ENCODE measurements at places on chromosomes 13 and 19. TPM values are rescaled to one million over a fixed set of nuclear protein-coding genes. Genes with fewer than 3 reads are reported as not detected.

DNA sequence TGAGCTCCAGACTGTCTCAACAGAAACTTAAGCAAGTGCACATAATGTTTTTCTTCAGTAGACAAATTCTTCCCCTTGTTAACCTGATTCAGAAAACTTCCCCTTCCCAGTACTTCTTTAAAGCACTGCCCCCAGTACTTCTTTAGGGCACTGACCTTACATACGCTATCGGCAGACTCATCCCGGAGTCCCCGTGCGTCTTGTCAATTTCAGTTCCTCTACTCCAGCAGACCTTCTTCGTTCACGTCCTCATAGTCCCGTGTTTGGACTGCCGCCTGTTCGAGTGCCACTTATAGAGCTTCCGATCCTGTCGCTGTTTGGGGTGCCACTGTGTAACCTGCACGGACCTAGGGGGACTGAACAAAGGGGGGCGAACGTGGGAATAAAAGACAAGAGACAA, 29.0 kb downstream of the ZNF627 start:
- no peak for DNase-seq

DNA sequence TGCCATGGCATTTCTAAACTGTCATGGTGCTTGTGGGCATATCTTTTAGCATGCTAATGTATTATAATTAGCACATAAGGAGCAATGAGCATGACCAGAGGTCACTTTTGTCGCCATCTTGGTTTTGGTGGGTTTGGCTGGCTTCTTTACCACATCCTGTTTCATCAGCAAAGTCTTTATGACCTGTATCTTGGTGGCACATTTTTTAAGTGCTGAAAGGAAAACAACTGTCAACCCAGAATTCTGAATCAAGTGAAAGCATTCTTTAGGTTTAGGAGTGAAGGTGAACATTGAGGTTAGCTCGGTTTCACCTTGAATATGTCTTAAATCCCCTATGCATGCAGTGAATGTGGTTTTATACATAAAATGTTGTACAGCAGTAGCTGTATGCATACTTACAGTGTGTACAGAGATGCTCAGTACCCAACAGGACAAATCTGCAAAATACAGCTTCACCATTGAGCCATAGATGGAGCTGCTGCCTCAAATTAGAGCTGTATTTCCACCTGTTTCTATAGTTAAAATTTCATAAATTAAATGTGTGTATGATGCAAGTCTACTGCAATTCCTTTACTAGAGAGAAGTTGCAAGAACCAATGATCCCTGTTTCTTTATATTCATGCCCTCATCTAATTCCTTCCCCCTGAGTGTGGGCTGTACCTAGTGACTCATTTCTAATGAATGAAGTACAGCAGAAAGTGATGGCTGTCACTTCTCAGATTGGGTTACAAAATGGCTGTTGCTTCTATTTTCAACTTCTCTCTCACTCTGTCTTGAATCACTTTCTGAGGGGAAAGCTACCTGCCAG, 25.2 kb upstream of the IGSF23 start:
- peak; percentile 96 for DNase-seq

- no peak for DNase-seq
These were observed 703 bp downstream of the KLF16 start for GRCh38 chr19:1862424-1863327.

DNA sequence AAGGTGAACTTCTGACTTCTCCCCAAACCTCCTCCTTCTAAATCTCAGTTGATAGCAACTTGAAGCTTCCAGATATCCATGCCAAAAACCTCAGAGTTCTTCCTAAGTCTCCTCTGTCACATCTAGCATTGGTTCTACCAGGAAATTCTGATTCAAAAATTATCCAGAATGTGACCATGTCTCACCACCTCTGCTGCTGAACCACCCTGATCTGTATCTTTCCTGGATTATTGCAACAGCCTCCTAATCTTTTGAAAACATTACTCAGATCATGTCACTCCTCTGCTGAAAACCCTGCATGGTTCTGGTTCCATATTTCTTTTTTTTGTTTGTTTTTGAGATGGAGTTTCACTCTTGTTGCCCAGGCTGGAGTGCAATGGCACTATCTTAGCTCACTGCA, 78.7 kb upstream of the TNFSF11 start:
- no peak for DNase-seq

GRCh38 chr13:99944102-99944501, 27.5 kb downstream of the ZIC5 start:
- no peak for DNase-seq

DNA sequence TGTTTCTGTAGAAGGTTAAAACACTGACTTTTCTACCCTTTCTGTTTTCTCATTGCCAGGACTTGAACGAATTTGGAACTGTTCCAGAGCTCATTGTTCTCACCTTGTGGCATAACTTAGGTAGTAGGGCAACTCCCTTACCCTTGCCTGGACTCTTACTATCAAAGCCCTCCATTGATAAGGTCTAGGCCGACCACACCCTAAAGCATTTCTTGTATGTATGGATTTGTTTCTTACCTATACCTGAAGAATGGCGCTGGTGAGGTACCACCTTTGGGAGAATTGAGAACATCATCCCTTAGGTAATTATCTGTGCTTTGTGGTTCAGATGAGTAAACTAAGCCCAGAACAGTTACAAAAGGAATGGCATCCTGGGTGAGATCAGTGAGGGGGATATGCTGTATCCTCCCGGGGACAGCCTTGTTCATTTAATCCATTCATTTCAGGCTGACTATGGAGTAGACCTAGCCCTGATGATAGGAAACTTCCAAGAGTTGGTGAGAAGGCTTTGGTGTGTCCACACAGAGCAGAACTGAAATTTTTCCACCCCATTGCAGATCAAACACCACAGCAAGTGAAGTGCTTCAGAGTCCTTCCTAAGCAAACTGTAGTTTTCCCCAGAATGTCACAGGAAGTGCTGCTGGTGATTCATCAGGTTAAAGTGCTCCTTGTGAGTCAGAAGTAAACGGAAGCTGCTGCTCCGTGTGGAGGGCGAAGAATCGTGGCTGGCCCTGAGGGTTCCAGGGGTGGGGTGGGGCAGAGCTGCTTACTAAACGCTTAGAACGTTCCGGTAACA, 113.0 kb downstream of the TEX26 start:
- DNase-seq: peak; percentile 97

DNA sequence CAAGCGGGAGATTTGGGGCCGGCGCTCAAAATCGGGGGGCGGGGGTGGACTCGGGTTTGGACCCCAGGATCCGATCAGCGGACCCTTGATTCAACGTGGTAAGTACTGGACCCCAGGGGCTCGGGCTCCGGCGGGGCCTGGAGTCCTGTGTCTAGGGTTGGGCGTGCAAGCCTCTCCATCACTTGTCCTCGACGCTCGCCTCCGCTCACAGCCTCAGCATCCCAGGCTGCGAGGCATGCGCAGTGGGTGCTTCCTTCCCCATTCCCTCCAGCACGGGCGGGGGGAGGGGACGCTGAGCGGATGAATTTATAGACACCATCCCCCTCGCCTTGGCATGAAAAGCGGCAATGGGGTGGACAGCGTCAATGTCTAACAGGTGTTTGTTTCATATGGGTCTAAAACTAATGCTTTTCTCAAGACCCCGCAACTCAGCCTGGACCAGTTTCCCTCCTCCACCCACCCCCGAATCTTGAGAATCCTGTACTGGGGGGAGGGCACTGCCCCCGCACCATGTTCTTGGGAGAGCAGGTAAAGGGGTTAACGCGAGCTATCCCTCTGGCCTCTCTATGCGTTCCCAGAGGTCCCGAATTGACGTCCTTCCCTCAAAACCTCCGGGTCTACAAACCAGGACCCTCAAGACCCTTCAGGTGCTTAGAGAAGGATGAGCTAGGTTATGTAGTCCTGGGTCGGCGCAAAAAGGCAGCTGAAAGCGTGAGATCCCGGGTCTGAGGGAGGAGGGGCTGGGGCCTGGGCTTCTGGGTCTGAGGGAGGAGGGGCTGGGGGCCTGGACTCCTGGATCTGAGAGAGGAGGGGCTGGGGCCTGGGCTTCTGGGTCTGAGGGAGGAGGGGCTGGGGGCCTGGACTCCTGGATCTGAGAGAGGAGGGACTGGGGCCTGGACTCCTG, 579 bp downstream of the CPT1C start:
- DNase-seq: peak; percentile 70

GRCh38 chr13:53138376-53139036, 109.9 kb downstream of the OLFM4 start:
- peak; percentile 35 for DNase-seq

GRCh38 chr19:16146112-16146511, 2.6 kb downstream of the HSH2D start:
- no peak for DNase-seq

DNA sequence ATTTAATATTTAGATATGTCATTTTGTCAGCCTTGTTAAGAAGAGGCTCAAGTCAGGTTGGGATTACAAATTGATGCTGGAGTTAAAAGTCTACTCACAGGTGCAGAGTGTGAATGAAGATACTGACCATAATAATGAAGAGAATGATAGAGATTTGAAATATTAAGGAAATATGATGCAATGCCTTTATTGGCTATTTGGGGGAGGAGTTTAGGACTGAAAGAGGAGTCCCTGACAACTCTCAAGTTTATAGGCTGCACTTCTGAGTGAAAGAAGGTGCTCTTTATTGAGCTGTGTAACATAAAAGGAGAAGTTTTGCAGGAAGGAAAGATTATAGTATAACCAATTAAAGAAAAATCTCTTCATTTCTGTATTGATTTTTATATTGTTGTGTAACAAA, 827.7 kb upstream of the PCDH9 start:
- DNase-seq: no peak

DNA sequence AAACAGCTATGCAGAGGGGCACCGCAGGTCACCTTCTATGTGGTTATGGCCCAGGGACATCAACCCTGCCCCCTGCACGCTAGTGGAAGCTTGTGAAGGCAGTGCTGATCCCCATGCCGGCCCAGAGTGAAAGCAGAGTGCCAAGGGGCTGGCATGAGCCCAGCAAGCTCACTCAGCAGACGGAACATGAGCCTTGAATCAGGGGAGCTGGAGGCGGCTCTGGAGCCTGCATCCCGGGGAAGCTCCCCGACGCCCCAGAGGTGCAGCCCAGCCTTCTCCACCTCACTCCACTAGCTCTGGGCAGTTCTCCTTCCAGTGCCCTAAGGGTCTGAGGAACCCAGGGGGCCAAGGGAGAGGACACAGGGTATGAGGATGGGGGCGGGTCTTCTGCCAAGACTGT, 19.0 kb upstream of the ISYNA1 start:
- DNase-seq: no peak

- peak; percentile 6 for DNase-seq
These were observed 1.2 kb downstream of the KL start for GRCh38 chr13:33017323-33017929.

GRCh38 chr19:17617807-17618192, 62.4 kb downstream of the COLGALT1 start:
- DNase-seq: no peak

DNA sequence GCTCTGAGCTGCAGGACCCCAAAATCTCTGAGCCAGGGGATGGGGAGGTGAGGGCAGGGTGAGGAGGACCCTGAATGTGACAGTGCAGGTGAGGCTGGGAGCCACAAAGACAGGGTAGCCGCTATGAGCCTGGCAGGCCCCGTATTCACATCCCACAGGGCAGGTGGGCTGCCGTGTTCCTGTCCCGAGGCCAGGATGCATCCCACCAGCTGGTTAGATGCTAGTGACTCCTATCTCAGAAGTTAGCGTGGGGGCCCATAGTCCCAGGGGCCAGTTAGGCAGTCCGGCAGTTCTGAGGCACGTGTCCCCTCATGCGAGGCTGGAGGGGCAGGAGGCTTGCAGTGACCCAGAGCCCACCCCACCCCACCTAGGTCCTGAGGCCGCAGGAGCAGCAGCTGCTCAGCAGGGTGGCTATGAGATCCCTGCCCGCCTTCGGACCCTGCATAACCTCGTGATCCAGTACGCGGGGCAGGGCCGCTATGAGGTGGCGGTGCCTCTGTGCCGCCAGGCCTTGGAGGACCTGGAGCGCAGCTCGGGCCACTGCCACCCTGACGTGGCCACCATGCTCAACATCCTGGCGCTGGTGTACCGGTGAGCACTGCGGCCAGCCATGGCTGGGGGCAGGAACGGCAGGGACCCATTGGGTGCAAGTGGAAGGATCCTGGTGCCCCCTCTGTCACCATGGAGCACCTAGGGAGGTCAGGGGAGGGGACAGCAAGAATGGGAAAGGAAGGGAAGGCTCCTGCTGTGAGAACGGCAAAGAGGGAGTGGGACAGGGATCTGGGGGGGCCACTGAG, 7.2 kb downstream of the KLC3 start:
- DNase-seq: no peak

GRCh38 chr13:90107661-90108060, 1239.8 kb upstream of the MIR17HG start:
- no peak for DNase-seq

GRCh38 chr13:66154354-66154753, 1075.8 kb downstream of the PCDH9 start:
- no peak for DNase-seq

GRCh38 chr19:42129399-42130253, 2.6 kb downstream of the POU2F2 start:
- peak; percentile 33 for DNase-seq

DNA sequence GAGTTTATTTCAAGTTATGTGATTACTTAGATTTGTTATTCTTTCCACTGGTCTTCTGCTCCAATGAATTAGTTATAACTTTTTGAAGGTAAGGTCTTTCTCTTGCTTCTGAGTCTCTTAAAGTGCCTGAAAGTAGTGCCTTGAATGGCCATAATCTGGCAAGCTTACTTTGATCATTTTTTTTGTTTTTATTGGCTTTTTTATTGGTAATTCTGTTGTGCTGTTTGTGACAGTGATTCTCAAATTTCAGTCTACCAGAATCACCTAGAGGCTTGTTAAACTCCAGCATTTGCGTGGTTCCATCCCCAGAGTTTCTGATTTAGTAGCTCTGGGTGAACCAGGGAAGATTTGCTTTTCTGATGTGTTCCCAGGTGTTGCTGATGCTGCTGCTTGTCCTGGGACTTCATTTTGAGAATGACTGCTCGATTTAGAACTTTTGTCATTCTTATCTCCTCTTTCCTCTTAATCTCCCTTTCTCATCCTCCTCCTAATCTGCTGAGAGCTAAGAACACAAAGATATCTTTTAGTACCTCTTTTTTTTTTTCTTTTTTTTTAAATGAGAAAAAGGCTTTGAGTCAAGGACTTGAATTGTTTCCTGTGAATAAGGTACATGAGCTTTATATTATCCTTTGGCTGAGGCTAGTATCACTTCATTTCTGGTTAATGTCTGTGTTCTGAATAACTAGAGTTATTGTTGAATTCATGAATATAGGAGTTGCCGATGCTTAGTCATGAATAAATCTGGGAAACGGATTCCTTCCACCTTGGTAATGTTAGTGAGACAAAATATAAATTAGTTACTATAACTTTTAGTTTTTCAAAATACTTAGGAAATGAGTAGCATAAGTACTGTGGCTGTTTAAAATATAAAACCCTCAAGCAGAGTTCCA, 91.4 kb downstream of the PAN3 start:
- no peak for DNase-seq

- no peak for DNase-seq
These were observed 9.9 kb downstream of the APOC1 start for GRCh38 chr19:44924243-44924725.

- DNase-seq: no peak
These were observed 12.5 kb upstream of the ZNF675 start for GRCh38 chr19:23699521-23699860.

The AMER2 gene
- total RNA-seq: not detected

The PDX1 gene
- total RNA-seq: not detected

The SHC2 gene
- total RNA-seq: not detected

The TMEM272 gene
- not detected for total RNA-seq

The IGFLR1 gene
- total RNA-seq: 0.72 TPM

The PLVAP gene
- total RNA-seq: not detected

The SULT2A1 gene
- total RNA-seq: not detected

The SPACA4 gene
- not detected for total RNA-seq

The KLF1 gene
- not detected for total RNA-seq

The LGI4 gene
- not detected for total RNA-seq

The GIPC3 gene
- under 0.01 TPM for total RNA-seq

The KLK15 gene
- not detected for total RNA-seq

Data from IMR-90 (cell line).